ENCODE measurements at places on chromosomes 11 and 22.

DNA sequence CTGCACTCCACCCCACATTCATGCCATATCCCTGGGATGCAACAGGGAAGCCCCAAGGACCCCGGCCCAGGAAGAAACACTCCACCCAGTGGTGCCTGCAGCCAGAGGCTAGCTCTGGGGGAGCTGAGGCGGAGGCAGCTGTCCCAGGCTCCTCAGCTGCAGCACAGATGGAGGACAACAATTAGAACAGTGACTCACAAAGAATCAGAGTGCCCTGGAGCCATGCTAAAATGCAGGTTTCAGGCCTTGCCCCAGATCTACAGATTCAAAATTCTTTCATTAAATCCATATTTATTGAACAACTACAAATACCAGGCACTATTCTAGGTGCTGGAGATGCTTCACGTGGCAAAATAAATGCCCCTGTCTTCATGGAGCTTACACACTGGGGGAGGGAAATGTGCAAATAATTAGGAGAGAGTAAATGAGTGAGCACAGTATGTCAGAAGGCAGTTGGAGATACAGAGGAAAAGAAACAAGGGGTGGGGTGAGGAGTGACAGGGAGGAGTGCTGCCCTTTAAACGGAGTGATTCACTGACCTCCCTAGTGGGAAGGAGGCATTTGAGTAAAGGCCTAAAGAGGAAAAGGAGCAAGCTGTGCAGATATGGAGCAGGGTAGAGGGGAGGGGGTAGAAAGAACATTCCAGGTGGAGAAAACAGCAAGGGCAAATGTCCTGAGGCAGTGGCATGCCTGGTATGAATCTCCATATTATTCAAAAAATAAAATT is 73.3 kb upstream of the CSNK2A3 start:
- no peak for DNase-seq

DNA sequence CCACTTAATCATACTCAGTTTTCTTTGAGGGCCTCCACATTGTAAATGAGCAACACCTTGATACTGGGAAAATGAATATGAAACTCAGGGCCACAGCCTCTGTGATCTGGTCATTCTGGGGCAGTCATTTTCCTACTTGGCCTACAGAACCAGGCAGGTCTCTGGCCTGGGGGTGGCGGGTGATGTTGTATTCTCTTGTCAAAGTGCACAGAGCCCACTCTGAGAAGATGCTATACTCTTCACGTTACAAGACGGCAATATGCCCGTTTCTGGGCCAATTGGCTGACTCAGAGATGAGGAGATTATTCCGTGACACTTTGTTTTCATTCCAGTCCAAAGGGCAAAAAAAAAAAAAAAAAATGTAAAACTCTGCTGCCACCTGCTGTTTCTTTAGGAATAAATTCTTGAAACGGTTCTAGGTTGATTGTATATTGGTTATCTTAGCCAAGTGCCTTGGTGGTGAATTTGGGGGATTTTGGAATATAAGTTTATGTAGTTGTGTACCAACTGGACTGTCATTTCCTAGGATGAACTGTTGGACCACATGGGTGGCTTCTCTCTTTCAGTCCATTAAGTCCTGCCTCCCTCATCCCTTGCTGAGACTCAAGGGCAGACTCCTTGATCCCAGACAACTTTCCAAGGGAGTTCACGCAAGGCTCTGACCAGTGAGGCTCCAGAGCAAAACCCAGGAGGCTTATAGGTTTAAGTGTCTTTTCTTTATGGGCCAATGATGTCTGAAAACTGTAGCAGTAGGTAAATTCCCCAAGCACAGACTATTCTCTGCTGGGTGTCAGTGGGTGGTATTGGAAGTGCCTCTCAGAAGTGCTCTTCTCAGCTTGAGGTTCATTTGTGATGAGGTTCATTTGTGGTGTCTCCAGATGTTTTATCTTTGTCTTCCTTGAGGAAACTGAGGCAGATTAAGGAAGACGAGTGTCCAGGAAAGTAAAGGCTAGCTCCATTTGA is 18.2 kb downstream of the ADM start:
- peak; percentile 42 for DNase-seq

DNA sequence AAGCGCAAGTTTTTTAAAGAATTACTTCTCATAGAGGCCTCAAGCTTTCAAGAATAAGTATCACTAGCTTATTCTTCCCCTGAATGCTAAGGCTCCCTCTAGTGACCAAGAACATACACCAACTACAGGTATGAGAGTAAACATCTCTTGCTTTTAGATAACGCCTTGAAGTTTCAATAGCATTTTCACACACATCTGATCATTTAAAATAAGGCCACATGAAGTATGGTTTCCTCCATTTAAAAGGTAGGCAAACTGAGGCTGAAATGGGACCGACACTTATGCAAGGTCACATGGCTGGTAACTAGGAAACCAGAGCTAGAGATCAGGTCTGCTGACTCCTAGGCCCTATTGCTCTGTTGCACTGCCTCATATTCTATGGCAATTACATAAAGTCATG is 66.5 kb downstream of the CCDC34 start:
- DNase-seq = no peak

DNA sequence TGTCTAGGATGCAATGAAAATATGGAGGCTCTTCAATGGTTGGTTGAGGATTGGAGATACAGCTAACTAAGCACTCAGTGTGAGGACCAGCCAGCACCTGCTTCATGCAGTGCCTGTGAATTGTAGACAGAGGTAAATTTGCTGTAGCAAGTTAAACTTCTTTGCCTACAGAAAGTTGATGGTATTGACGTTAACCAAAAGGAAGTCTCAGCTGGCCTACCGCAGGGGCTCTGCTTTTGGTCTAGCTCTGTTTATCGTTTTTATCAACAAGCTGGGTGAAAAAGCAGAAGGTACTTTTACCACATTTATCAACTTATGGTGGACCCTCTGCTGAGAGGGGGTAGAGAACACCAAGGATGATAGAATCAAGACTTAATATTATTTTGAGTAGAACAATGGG is 51.6 kb downstream of the GRAMD1B start:
- DNase-seq = peak; percentile 37

GRCh38 chr22:25357606-25358420 is 138.4 kb downstream of the CRYBB2 start:
- DNase-seq = no peak

DNA sequence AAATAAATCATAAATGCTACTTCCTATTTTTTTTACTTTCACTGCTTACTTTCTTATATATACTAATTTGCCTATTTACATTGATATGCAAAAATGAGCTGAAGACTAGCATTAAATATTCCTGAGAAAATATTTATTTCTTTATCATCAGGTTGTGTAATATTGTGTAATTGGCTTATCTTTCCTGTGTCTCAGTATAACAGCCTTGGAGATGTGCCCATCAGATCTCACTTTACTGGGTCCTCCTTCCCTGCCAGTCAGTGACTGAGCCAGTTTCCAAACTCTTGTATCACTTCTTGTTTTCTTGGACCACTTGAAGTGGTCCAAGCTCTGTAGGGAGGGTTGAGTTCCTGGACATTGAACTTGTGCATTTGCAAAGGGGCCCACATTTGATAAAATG is 900.0 kb downstream of the LUZP2 start:
- DNase-seq = no peak

- no peak for DNase-seq
These were observed 450 bp upstream of the BCL2L13 start for GRCh38 chr22:17638182-17638431.

DNA sequence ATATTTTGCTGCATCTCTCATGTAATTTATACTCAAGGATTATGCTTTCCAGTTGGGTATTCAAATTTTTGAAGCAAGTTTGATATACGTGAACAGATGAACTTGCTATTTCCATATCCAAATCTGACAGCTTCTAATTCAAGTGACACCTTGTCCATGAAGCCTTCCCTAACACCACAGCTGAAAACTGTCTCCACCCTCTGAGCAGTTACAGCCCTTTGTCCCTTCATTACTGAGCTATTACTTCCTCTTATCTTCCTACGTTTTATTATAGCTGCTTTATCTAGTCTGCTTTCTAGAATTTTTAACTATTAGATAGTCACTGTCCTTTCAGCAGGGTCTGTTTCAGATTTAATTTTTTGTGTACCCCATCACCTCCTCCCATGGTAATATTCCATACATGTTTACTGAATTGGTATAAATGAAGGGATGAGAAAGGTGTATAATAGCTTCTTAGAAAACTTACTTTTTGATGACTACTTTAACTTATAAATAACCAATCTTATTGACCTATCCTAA is 13.3 kb upstream of the PRSS23 start:
- no peak for DNase-seq

DNA sequence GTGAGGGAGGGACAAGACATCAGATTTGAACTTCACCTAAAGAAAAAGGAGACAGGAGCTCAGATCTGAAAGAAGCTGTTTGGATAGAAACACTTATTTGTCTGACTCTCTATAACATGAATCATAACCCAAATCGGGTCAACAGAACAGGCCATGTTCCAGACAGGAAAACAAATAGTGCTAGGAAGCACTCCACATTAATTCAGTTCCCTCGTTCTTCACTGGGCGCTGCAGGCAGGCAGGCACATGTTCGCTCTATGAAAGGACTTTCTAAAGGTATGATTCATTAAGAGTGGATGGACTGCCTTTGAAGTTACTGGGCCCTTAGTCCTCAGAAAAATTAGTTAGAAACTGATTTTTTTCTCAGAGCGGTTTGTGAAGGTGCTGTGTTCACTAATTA is 137.5 kb upstream of the TRPC6 start:
- DNase-seq = no peak

GRCh38 chr11:70915158-70915985 is 337.0 kb downstream of the SHANK2 start:
- no peak for DNase-seq

GRCh38 chr11:114192841-114193389 is 103.3 kb upstream of the NNMT start:
- no peak for DNase-seq

Data from GM06990 (cell line).